ENCODE measurements at places on chromosomes 6 and 20.

GRCh38 chr6:149359440-149359839, 40.6 kb upstream of the SUMO4 start:
- no peak for DNase-seq

DNA sequence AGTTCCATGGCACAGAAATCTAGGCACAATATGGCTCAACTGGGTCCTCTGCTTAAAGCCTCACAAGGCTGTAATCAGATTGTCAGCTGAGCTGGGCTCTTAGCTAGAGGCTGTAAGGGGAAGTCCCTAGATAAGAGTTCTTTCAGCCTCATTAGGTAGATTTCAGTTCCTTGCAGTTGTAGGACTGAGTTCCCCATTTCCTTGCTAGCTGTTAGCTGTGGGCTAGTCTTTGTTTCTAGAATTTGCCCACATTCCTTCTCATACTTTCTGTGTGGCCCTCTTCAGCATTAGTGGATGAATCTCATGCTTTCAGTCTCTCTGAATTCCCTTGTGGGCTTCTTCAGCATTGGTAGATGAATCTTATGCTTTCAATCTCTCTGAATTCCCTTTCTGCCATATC, 71.0 kb upstream of the MRAP2 start:
- DNase-seq: no peak

- DNase-seq: no peak
Observed at GRCh38 chr20:34010405-34010931, 16.8 kb downstream of the RALY start.

DNA sequence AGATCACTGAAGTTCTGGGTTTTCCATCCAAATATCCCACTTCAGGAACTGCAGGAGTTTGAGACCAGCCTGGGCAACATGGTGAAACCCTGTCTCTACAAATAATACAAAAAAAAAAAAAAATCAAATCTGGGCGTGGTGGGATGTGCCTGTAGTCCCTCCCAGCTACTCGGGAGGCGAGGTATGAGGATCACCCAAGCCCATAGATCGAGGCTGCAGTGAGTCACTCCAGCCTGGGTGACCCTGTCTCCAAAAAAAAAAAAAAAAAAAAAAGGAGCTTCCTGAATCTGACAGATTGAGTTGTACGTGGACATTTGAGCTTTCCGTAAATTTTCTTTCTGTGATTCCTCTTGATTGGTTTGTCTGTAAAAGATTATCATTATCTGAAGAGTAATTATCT, 55.6 kb downstream of the TULP4 start:
- DNase-seq: no peak

GRCh38 chr20:56809668-56810067, 180.6 kb downstream of the TFAP2C start:
- no peak for DNase-seq

- no peak for DNase-seq
Observed at GRCh38 chr6:129267028-129267427, 384.1 kb downstream of the LAMA2 start.

GRCh38 chr20:17870086-17870740, 98.4 kb downstream of the SNX5 start:
- DNase-seq: no peak

DNA sequence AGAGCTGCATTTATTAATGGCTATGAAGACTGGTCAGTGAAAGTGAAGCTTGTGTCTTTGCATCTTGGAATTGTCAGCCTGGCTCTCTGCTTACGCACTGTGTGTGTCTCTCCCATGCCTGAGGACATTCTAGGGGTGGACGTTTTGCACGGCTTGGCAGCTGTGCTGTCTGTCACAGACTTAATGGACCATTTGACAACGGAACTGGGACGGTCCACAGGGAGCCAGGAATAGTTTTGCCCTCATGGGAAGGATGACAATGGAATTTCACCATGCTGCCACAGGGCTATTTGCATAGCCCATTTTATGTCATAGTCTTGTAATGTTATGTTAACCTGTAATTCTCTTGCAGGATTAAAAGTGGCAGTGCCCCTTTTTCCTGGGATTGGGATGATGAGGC, 44.7 kb downstream of the OR2B6 start:
- no peak for DNase-seq

DNA sequence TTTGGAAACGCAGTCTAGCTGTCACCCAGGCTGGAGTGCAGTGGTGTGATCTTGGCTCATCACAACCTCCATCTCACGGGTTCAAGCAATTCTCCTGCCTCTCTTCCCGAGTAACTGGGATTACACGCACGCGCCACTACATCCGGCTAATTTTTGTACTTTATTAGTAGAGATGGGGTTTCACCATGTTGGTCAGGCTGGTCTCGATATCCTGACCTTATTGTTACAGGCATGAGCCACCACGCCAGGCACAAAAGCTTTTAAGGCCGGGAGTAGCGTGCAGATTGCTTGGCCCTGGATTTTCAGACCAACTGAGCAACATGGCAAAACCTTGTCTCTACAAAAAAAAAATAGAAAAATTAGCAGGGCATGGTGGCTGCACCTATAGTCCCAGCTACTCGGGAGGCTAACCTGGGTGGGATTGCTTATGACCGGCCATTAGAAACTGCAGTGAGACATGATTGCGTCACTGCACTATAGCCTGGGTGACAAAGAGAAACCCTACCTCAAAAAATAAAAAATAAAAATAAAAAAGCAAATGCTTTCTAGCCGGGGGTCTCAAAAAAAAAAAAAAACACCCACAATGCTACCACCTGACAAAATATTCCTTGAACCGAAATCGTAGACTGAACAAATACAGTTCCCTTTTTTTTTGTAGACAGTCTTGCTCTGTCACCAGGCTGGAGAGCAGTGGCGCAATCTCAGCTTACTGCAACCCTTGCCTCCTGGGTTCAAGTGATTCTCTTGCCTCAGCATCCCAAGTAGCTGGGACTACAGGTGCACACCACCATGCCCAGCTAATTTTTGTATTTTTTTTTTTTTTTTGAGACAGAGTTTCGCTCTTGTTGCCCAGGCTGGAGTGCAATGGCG, 15.0 kb downstream of the RBM39 start:
- DNase-seq: no peak

DNA sequence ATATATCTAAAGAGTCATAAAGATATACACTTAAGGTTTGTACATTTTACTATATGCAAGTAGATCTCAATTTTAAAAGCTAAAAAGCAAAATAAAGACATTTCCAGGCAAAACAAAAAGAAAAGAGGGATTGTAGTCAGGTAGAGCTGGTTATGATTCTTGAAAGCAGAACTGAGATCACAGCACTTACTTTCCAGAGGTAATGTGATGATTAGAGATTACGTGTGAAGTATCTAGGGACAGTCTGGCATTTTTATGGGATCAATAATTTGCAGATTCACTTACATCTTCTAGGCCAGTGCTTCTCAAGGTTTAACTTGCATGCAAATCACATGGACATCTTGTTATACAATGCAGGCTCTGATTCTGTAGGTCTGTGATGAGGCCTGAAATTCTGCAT, 595.5 kb downstream of the KIF16B start:
- no peak for DNase-seq

DNA sequence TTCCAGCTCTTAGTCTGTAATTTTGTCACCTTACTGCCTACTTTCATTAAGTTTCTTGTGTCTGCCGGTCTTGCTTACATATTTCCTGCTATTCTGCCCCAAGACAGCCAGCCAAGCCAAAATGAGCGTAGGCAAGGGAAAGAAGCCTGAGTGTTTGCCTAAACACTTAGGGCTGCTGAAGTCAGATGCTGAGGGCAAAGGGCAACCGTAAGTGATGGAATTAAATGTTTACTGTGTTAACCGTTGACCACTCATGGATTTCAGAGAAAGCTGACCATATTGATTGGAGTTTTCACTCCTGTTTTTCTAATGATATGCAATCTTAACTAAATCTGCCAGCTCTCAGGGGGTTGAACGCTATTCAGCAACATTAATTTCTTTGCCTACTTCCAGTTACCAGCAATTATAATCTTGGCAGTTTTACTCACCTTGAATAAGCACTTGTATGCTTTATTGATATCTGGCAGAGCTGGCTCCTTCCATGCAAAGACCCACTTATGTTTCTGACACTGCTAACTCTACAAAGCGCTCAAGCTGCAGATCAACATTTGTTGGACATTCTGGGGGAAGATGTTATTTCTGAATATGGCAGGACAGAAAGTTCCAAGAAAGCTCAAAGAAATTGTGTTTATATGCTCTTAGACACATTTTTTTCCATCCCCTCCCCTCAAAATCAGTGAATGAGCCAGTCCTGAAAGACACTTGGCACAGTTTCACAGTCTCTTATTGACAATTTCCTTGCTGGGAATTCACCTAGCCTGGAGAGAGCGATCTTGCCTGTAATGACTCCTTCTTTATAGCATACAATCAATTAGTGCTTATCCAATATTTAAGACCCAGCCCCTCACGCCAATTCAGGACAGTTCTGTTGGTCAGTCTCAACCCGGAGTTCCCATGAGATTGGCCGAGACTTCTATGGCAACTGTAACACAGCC, 183.8 kb downstream of the PLCB1 start:
- no peak for DNase-seq

DNA sequence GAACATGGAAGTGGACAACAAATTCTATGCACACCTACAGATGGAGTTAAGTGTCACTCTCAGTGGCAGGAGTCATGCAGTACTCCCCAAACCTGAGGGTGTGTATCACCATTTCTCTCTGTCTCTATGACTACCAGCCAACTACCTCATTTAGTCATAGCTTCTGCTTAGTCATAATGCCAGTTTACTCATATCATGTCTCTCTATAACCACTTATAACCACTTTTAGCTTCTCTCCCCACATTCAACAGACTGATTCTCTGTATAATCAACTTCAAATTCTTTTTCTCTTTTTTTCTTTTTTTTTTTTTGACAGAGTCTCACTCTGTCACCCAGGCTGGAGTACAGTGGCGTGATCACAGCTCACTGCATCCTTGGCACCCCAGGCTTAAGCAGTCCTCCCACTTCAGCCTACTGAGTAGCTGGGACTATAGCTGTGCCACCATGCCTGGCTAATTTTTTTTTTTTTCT, 13.8 kb upstream of the GTF3C6 start:
- DNase-seq: no peak

DNA sequence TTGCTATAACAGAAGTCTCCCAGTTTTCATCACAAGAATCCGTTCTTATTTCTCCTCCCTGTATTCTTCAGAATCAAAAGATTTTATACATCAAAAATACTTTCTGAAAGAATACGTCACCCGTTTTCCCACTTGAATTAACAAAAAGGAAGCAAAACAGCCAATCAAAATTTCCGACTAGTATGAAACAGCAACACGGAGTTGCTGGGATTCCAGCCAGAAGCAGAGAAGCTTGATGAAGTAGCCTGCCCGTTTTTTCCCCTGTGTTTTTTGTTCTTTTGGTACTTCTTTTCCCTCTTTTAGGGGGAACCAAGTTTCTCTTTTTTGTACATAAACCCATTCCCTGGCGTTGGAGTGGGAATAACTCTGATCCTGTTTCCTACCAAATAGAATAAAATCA, 14.6 kb downstream of the TXLNB start:
- DNase-seq: no peak

DNA sequence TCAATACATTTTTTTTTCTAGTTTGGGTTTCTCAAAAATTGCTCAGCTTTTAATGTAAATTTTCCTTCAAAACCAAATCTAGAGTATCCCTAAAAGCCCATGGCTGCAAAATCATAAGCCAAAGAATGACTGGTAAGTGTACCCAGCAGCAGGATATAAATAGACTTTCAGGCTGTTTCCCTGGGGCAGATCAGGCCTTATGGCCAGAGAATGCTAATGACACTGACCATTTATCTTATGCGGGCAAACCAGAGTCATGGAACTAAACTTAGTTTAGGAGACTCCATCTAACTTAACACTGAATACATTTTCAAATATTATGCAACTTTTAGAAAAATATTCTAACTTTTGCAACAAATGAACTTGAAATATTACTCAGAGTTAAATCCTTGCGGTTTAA, 7.4 kb downstream of the OSER1 start:
- no peak for DNase-seq
